Left lung (tissue), 14 donors: ENCODE measurements at places on chromosomes 16 and 17. TPM values are rescaled to one million over a fixed set of nuclear protein-coding genes. Genes with fewer than 3 reads are reported as not detected.

DNA sequence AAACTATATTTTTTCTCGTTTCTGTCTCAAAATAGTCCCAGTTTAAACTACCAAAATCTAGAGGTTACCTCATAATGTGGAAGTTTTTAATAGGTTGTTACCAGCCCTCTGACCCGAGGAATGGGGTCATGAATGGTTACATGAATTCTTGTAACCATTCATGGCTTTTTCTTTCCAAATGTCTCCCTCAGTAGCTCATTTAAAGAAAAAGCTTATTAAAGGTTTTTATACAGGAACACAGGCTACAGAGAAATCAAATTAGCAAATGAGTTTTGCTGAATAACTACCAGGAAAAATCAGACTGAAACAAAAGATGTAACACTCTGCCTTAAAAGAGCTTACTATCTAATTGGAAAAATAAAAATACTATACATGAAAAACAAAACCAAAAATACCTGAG is 63.4 kb downstream of the SMURF2 start:
- H3K36me3 ChIP-seq, result peaks cover 27% of the 10 kb centered on the region
- H3K4me1 ChIP-seq, result peaks cover 43% of the 10 kb centered on the region
- DNase-seq, result no peak
- H3K4me3 ChIP-seq, result no peak overlapping the region
- peak overlapping the region; percentile 48 for H3K27ac ChIP-seq
- no peaks in the 10 kb centered on the region for H3K27me3 ChIP-seq

- no peaks in the 10 kb centered on the region for H3K27me3 ChIP-seq
- peaks cover 15% of the 10 kb centered on the region for H3K4me1 ChIP-seq
- no peak overlapping the region for H3K4me3 ChIP-seq
- no peaks in the 10 kb centered on the region for H3K36me3 ChIP-seq
- no peak for DNase-seq
Measured at GRCh38 chr16:17228048-17228707, 242.6 kb downstream of the XYLT1 start.

- no peaks in the 10 kb centered on the region for H3K4me1 ChIP-seq
- H3K4me3 ChIP-seq, result no peak overlapping the region
- no peak overlapping the region for H3K27ac ChIP-seq
Measured at GRCh38 chr17:72931163-72931562, 161.3 kb downstream of the SLC39A11 start.

DNA sequence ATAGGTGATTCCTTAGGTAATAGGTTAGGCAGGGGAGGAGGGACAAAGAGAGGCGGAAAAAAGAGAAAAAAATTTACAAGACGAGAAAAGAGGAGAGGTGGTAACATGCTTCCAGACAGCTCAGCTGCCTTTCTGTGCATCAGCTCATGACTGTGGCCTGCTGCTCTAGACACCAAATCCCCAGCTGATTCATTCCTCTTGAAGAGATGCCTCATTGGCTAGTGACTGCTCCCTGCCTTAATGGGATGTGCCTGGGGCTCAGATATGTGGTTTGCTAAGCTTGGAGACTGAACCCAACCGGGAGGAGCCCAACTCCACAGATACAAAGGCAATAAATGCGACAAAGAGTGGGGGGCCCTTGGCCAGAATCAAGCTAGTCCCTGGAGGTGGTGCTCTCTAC is 105.9 kb upstream of the FAM20A start:
- no peak for DNase-seq
- H3K4me1 ChIP-seq, result peaks cover 4% of the 10 kb centered on the region
- no peaks in the 10 kb centered on the region for H3K27me3 ChIP-seq
- H3K27ac ChIP-seq, result peak overlapping the region; percentile 13
- no peaks in the 10 kb centered on the region for H3K36me3 ChIP-seq

LPO gene
- 0.10 TPM for polyA plus RNA-seq

GRCh38 chr16:74460542-74460941 is 39.3 kb upstream of the CLEC18B start:
- no peaks in the 10 kb centered on the region for H3K4me1 ChIP-seq
- H3K27ac ChIP-seq, result no peak overlapping the region
- H3K27me3 ChIP-seq, result no peaks in the 10 kb centered on the region
- no peaks in the 10 kb centered on the region for H3K36me3 ChIP-seq

GLP2R gene
- 2.3 TPM for polyA plus RNA-seq

ZBTB4 gene
- 42.3 TPM for polyA plus RNA-seq

- no peaks in the 10 kb centered on the region for H3K36me3 ChIP-seq
- peaks cover 27% of the 10 kb centered on the region for H3K27me3 ChIP-seq
- no peak overlapping the region for H3K4me3 ChIP-seq
- H3K27ac ChIP-seq, result no peak overlapping the region
Measured at GRCh38 chr17:6303664-6304063, 131.3 kb downstream of the AIPL1 start.

KRT24 gene
- polyA plus RNA-seq, result not detected

DNA sequence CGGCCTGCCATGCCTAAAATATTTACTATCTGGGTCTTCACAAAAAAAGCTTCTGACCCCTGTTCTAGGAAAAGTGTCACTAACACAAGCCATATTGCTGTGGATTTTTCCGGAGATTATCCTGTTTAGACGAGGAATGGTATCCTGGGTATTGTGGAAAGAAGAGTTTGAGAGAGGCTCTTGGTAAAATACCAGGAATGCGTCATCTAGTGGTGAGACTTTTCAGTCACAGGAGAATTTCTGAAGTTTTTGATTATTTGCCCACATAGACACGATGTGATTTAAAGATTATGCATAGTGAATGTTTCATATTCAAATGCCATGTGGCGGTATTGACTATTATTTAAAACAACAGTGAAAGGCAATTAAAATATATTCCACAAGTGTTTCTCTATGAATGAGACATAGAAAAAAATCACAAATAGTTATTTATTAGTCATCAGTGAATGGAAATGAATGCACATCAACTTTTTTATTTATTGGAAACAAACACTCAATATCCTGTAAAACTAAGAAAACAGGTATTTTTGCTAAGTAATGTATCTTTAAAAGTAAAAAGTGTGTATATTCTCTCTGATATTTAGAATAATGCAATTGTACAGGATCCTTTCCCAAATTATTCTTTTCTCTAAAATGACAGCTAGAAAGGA is 7.8 kb downstream of the KRT28 start:
- H3K4me3 ChIP-seq, result no peak overlapping the region
- peaks cover 24% of the 10 kb centered on the region for H3K27me3 ChIP-seq
- no peak overlapping the region for H3K27ac ChIP-seq
- no peak for DNase-seq
- no peaks in the 10 kb centered on the region for H3K4me1 ChIP-seq

ZNF764 gene
- polyA plus RNA-seq, result 15.8 TPM

DNA sequence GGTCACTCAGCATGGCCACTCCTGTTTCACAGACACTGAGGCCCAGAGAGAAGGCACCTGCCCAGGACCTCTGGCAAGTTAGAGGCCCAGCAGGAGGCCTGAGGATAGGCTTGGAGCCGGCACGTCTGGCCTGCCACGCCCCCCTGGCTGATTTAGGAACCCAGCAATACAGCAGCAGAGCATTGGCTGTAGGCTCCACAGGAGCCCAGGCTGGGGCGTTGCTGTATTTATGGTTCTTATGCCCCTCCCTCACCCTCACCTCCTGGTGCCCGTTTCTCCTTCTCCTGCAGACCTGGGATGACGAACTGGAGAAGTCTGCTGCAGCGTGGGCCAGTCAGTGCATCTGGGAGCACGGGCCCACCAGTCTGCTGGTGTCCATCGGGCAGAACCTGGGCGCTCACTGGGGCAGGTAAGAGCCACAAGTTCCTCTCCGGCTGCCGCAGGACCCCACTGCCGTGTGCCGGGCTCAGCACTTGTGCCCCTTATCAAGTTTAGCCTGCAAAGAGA is 25.8 kb downstream of the CRISPLD2 start:
- no peaks in the 10 kb centered on the region for H3K27me3 ChIP-seq
- no peak overlapping the region for H3K4me3 ChIP-seq
- peaks cover 46% of the 10 kb centered on the region for H3K36me3 ChIP-seq
- peaks cover 11% of the 10 kb centered on the region for H3K4me1 ChIP-seq
- no peak overlapping the region for H3K27ac ChIP-seq

- no peaks in the 10 kb centered on the region for H3K27me3 ChIP-seq
- no peak overlapping the region for H3K27ac ChIP-seq
- DNase-seq, result no peak
Measured at GRCh38 chr16:12503191-12503590, 300.5 kb downstream of the CPPED1 start.

GRCh38 chr17:76173474-76173873 is 32.4 kb upstream of the FOXJ1 start:
- no peaks in the 10 kb centered on the region for H3K27me3 ChIP-seq
- no peak overlapping the region for H3K27ac ChIP-seq
- no peak overlapping the region for H3K4me3 ChIP-seq
- H3K4me1 ChIP-seq, result no peaks in the 10 kb centered on the region
- no peak for DNase-seq

GRCh38 chr17:15650741-15651582 is 31.5 kb upstream of the FBXW10B start:
- peak overlapping the region; percentile 32 for H3K4me3 ChIP-seq
- no peaks in the 10 kb centered on the region for H3K36me3 ChIP-seq
- H3K27ac ChIP-seq, result peak overlapping the region; percentile 80
- H3K4me1 ChIP-seq, result peaks cover 49% of the 10 kb centered on the region
- DNase-seq, result no peak

- H3K4me3 ChIP-seq, result no peak overlapping the region
- no peaks in the 10 kb centered on the region for H3K27me3 ChIP-seq
- peaks cover 37% of the 10 kb centered on the region for H3K36me3 ChIP-seq
Measured at GRCh38 chr16:10745841-10746240, 2.2 kb downstream of the NUBP1 start.

- H3K4me1 ChIP-seq, result peaks cover 27% of the 10 kb centered on the region
- H3K27me3 ChIP-seq, result no peaks in the 10 kb centered on the region
- H3K36me3 ChIP-seq, result no peaks in the 10 kb centered on the region
- H3K4me3 ChIP-seq, result no peak overlapping the region
Measured at GRCh38 chr17:77456271-77456950, 315.6 kb downstream of the SEC14L1 start.

- H3K4me1 ChIP-seq, result no peaks in the 10 kb centered on the region
- no peak overlapping the region for H3K27ac ChIP-seq
- H3K36me3 ChIP-seq, result peaks cover 84% of the 10 kb centered on the region
- H3K27me3 ChIP-seq, result no peaks in the 10 kb centered on the region
- no peak overlapping the region for H3K4me3 ChIP-seq
Measured at GRCh38 chr17:74768069-74768762, 7.9 kb downstream of the NAT9 start.

GRCh38 chr17:34859652-34860051 is 101.6 kb downstream of the CCT6B start:
- H3K36me3 ChIP-seq, result no peaks in the 10 kb centered on the region
- DNase-seq, result no peak
- no peak overlapping the region for H3K4me3 ChIP-seq
- no peak overlapping the region for H3K27ac ChIP-seq
- H3K4me1 ChIP-seq, result no peaks in the 10 kb centered on the region
- H3K27me3 ChIP-seq, result no peaks in the 10 kb centered on the region

DNA sequence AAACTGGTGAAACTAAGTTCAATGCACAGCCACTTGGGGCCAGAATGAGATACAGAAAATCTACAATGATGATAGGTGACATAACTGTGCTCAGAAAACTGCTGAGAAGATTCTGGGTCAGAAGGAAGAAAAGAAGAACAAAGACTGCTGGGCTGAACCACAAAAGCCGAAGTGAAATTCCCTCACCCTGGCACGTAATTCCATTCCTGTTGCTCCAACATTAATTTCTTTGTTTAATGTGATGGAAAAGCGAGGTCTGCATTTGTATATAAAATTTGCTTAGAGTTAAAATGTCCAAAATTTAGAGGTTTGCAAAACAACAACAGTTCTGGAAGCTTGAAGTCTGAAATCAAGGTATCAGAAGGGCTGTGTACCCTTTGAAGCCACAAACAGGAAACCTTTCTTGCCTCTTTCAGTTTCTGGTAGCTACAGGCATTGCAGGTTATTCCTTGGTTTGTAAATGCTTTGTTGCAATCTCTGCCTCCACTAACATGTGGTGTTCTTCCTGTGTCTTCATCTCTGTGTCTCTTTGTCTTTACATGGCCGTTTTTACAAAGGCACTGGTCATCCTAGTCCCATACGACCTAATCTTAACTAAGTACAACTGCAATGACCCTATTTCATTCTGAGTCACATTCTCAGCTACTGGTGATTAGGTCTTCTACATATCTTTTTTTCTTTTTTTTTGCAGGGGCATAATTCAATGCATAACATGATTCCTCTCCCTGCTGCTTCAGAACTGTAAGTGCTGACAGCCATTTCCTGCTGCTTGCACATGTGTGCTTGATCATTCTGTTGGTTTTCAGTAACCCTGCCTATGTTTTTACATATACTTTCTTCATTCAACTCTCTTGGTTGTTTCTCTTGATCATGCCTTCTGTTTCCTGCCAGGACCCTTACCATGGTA is 603.0 kb upstream of the CDH8 start:
- H3K36me3 ChIP-seq, result no peaks in the 10 kb centered on the region
- H3K4me1 ChIP-seq, result no peaks in the 10 kb centered on the region
- no peak overlapping the region for H3K27ac ChIP-seq
- H3K4me3 ChIP-seq, result no peak overlapping the region

DNA sequence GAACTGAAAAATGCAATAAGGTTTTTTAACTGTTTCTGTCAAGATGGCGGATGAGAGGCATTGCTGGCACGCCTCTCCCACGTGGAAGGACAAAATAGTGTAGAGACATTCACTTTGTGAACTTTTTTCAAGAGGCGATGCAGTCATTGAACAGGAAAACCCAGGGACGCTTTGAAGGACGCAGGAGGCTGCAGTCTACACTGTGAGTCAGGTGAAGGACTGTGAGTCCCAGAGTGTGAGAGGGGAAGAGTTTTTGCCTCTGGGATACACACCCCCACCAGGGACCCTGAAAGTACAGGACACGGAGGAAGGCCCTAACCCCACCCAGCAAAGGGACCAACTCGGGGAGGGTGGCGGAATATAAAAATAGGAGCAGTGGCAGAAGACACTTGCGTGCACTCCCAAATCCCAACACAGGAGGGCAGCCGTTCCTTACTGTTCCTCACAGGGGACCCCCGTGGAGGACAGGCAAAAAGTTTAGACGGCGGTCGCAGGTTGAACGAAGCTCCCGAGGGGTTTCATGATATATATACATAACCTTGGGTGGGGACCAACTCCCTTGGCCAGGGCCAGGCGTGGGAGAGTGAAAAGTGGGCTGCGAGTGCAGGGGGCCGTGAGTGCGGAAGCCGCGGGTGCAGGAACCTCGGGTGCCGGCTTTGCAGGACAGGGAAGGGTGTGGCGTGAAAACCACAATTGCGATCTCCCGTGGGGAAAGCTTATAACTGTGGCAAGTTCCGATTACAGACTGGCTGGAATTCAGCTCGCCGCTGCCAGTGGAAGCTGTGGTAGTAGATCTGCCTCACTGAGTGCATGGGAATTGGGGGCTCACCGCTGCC is 82.0 kb upstream of the ALOX12 start:
- H3K27me3 ChIP-seq, result no peaks in the 10 kb centered on the region
- H3K36me3 ChIP-seq, result no peaks in the 10 kb centered on the region

DNA sequence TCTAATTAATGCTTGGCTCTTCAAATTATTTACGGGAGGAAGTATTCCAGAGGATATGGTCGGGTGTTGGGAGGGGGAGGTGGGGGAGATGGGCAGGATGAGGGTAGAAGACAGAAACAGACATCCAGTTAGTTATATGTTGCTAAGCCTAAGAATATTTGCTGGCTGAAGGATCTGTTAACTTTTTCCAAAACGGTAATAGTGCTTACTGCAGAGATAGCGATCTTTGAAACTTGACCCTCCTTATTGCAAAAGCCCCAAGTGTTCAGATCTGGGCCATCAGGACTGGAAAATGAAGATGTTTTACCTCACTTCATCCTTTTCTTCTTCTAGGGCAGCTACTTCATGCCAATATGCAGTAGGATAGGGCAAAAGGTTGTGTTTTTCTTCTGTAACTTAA is 27.0 kb upstream of the MMD start:
- H3K27me3 ChIP-seq, result no peaks in the 10 kb centered on the region
- peaks cover 13% of the 10 kb centered on the region for H3K4me1 ChIP-seq
- H3K36me3 ChIP-seq, result no peaks in the 10 kb centered on the region
- no peak overlapping the region for H3K27ac ChIP-seq
- no peak for DNase-seq
- H3K4me3 ChIP-seq, result no peak overlapping the region
